ENCODE measurements at places on chromosomes 1 and 21.

DNA sequence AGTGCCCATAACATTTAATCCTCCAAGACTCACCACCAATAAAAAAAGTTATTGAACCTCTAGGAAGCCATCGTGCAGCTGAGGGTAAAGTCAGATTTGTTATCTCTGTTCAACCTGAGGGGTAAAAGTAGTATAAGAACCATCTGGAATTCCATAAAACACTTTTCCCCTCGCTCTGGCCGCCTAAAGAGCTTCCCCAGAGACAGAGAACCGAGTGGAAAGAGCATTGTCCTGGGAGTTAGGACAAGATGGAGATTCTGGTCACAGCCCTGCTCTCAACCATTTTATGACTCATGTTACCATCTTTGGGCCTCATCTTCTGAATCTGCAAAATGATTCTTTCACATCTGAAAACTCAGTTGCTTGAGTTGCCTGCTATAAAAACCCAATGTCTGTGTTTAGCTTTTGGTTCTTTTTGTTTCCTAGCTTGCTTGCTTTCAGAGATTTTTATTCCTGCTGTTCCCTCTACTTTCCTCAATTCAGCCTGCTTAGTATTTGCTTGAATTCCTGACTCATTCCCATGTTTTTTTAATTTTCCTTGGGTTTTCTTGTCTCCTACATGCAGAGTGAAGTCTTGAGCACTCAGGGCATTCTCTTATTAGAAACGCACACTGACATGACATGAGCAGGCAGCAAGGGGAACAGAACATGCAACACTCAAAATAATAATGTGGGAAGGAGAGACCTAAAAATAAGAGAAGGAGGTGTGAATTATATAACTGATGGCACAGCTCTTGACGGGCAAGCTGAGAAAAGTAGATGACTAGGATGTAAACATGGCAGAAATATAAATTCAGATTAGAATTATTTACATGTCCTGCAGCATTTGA, 1.7 kb downstream of the EPHX4 start:
- DNase-seq = no peak

GRCh38 chr1:206735553-206736031, 35.0 kb upstream of the IL19 start:
- DNase-seq = no peak

DNA sequence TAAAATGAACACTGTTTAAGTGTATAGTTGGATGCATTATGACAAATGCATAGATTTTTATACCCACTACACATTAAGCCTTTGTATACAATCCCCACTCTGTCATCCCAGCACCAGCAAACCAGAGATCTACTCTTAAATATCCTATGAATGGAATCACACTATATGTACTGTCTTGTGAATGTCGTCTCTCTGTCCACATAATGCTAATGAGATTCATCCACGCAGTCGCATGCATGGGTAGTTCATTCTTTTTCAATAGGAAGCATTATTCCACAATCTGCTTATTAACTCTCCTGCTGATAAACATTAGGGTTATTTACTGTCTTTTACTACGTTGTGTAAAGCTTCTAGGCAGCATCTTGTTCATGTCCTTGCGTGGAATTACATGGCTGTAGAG, 892.3 kb downstream of the LTN1 start:
- no peak for DNase-seq

DNA sequence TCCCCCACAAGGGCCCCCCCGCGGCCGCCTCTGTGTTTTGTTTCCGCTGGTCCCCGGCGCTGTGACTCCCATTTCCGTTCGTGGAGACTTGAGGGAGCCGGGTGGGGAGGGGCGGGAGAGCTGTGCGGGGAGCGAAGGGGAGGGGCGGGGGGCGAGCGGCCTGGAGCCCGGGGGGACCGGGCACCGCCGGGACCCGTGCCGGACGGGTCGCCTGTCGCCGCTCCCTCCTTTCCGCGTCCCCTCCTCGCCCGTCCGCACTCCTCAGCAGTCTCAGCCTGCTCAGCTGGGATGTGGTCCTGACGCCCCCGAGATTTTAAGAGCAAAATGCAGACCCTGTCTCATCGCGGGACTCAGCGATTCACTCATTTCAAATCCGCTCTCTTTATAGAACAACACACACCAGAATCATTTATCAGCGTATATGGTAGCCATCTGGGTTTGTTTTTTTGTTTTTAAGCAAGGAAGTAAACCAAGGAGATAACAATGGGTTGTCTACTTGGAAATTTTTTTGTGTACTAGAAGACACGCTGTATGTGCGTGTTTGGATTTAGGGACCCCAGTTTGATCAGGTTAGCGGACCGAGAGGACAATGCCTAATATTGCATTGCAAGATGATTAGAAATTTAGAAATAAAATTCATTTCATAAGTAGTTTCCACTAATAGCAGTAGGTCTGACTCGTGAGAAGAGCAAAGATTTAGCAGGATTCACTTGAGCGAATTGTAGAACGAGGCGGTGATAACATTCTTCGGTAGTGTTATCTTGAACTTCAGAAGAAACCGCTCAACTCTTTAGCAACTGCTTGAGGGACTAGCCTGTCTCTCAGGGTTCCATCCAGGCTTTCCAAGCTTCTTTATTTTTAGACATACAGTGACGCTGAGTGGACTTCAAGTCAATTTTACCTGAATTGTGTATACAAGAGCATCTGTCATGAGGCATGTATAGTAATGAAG, 1.1 kb downstream of the GABPA start:
- DNase-seq = peak; percentile 93

- DNase-seq = no peak
These were observed 22.5 kb downstream of the SYT2 start for GRCh38 chr1:202687798-202688197.

DNA sequence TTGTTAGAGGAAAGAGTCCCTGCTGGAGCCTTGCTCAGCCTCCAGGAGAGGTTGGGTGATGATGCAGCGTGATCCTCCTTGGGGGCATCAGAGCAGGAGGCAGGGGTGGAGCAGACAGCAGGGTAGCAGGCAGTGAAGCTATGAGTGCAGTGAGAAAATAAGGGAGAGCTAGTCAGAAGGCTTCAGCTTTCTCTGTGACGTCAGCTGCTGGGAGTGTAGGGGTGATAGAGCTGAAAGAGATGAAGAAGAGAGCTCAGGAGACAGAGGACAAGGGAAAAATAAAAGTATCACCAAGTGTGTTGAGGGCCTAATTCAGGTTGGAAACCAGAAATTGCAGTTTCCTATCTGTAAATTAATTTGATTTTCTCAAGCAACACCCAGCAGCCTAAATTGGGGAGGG, 2.2 kb upstream of the ADAM30 start:
- DNase-seq = no peak

GRCh38 chr1:113666126-113666525, 93.2 kb downstream of the PHTF1 start:
- DNase-seq = no peak

DNA sequence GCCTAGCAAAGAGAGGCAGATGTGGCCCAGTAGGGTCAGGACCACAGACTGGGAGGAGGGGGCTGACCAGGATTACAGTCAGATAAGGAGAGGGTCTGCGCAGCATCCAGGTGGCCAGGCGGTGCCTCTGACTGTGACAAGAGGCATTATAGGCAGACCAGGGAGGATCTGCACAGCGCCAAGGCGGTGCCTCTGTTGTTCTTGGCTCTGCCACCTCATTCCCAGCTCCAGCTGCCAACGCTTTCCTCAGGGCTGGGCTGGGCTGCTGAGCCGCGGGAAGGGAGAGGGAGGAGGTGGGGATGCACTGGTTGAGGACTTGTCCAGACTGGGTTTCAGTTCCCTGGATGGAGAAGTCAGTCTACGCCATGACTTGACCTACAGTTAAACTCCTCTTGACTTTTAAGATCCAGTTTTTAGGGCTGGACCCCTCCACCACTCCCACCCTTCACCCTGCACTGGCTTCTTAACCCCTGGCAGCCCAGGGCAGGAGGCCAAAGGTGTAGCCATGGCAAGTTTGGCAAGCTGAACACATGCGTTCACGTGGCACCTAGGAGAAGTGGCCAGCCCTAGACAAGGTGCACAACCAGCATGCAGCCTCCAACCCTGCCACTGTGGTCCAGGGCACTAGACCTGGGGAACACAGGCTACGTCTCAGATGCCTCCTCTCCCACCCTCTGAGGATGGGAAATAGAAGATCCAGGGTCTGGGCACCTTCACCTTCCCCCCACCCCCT, 4.5 kb upstream of the CRABP2 start:
- DNase-seq = no peak

- no peak for DNase-seq
These were observed 141.1 kb upstream of the RUNX1 start for GRCh38 chr21:35190201-35190701.

DNA sequence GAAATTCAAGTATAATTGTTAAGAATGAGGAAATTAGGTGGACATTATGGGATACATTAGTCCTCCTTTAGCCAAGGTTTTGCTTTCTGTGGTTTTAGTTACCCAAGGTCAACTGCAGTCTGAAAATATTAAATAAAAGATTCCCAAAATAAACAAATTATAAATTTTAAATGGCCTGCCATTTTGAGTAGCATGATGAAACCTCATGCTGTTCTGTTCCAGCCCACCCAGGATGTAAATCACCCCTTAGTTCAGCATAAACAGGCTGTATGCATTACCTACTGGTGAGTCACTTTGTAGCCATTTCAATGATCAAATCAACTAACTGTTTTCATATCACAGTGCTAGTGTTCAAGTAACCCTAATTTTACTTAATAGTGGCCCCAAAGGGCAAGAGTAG, 132.5 kb upstream of the LYPLAL1 start:
- DNase-seq = no peak

GRCh38 chr21:43842742-43843141, 22.3 kb upstream of the AGPAT3 start:
- no peak for DNase-seq

DNA sequence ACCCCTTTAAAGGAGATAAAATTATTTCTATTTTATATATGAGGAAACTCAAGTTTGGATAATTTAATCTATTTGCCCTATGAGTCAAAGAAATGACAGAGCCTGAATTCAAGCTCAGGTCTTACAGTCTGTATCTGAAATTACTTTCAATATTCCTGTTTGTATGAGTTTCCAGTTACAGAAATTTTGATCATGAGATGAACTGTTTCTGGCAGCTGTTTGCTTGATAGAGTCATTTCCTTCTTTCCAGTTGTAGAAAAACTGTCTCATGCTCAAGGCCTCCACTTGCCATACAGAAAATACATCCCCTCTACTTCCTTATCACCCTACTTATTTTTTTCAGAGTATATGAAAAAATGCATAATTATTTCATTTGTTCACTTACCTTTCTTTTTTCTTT, 87.6 kb downstream of the PTPRC start:
- DNase-seq = no peak

DNA sequence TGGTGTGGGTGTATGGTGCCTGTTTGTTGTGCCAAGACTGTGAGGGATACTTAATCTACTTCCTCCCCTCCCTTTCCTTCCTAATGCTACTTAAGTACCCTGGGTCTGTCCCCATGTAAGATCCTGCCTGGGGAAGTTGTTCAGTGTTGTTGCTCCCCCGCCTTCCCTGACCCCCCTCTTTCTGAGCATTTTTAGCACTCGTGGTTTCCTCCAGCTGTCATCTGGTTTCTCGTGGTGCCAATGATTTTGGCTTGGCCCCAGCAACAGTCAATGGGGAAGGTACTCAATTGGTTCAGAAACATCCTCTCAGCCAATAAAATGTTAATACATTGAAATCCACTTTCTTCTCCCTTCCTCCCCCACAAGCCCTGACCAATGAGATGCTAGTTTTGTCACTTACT, 8.0 kb upstream of the B4GALT3 start:
- peak; percentile 26 for DNase-seq

- peak; percentile 79 for DNase-seq
These were observed at the start of gene FAM78B for GRCh38 chr1:166166698-166167571. Gene FAM78B, minus strand, starts transcription at chr1:166167001. Its CDS starts 753 bp downstream, at chr1:166166248.

- DNase-seq = no peak
These were observed 106.2 kb downstream of the PTPN14 start for GRCh38 chr1:214445199-214445598.

GRCh38 chr1:230212405-230212936, 145.4 kb downstream of the GALNT2 start:
- DNase-seq = no peak

DNA sequence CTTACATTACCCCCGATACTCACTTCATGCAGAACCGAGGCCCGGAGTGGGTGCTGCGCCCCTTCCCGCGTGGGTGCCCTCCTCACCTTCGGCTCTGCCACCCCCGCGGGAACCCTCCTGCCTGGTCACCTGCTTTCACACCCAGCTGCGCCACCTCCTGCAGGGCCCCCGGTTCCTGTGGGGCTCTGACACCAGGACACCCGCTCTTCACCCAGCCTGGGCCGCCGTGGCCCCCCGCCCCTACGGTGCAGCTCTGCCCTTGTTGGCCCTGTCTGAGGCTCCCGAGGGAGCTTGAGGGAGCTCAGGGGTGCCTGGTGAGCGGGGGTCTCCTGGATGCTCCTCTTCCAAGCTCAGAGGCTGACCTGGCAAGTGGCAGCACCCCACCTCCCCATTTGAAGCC, 19.0 kb downstream of the RRP1 start:
- no peak for DNase-seq

DNA sequence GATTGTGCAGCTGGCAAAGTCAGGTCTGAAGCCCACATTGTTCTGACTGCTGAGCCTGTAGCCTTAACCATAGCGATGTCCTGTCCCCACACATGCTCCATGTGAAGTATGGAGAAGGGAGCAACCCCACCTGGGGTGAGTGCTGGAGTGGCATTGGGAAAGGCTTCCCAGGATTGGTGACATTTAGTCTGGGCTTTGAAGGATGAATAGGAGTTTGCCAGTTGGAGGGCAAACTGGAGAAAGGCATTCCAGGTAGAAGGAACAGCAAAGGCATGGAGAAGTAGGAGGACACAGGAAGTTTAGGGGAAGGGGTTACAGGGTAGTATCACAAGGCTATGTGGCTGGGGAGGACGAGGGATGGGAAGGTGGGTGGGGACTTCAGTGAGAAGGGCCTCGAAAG, 7.3 kb upstream of the LDLRAP1 start:
- DNase-seq = no peak

GRCh38 chr1:237799762-237800474, 90.8 kb downstream of the ZP4 start:
- DNase-seq = peak; percentile 59

DNA sequence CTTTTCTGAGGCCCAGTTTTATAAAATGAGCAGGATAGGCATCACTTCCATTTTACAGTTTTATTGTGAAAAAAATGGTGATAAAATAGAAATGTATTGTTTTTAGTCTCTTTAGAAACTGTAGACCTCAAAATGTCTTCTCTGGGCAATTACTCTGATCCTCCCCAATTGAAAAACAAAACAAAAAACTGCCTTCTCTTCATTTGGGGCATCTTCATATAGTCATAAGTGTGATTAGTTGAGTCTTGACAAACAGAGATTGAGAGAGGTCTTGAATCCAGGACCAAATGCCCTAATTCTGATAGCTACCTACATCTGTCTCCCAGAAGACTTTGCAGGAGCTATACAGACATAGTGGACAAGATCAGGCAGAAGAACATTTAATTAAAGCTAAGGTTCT, 62.9 kb downstream of the LRRC8C start:
- DNase-seq = no peak

DNA sequence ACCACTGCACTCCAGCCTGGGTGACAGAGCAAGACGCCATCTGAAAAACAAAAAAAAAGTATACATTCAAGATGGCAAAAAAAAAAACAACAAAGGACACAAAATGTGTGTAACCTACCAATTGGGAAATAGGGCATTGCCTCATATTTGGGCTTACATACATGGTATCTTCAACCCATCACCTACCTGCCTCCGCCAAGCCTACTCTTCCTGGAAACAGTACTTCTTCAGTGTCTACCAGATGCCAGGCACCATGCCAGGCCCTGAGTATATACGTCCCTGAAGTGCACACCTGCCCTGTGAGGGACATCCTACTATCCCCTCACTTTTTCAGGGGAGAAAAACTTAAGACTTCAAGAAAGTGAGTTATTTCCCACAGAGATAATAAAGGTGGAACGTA, 160.2 kb downstream of the TOMM20 start:
- no peak for DNase-seq

Measured in kidney (tissue), 22 donors.